MCF 10A (cell line): ENCODE measurements at places on chromosomes 5 and 9. TPM values are rescaled to one million over a fixed set of nuclear protein-coding genes. Genes with fewer than 3 reads are reported as not detected.
A peak's percentile ranks its signal among the peaks of the same experiment; 100 is the strongest.

DNA sequence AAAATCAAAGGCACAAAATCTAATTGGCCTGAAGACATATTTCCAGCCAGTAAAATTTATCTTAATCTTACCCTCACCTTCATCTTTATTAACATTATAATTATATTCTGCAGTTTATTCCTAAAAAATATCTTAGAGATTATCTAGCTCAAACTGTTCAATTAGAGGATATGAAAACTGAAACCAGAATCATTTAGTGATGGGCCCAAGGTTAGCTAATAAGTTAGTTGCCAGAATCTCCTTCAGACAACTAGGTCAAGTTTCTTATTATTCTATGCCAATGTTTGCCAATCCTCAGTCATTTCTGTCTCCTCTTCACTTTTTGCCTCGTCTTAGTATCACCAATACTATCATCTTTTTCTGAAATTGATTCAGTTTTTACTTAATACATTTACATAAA lies 56.0 kb upstream of the RASA1 start:
- no peaks in the 10 kb centered on the region for H3K27me3 ChIP-seq
- H3K27ac ChIP-seq: no peak overlapping the region
- H3K4me3 ChIP-seq: no peak overlapping the region
- no peak for DNase-seq

GRCh38 chr9:132410642-132411041 lies 631 bp downstream of the CFAP77 start:
- peaks cover 16% of the 10 kb centered on the region for H3K4me1 ChIP-seq
- peaks cover 35% of the 10 kb centered on the region for H3K27me3 ChIP-seq
- H3K27ac ChIP-seq: no peak overlapping the region
- peak overlapping the region; percentile 46 for H3K4me3 ChIP-seq
- no peaks in the 10 kb centered on the region for H3K36me3 ChIP-seq

- peak overlapping the region; percentile 93 for H3K4me3 ChIP-seq
- peaks cover 32% of the 10 kb centered on the region for H3K4me1 ChIP-seq
- peak overlapping the region; percentile 97 for H3K27ac ChIP-seq
Observed at GRCh38 chr9:127451858-127452656, 747 bp downstream of the LRSAM1 start.

DNA sequence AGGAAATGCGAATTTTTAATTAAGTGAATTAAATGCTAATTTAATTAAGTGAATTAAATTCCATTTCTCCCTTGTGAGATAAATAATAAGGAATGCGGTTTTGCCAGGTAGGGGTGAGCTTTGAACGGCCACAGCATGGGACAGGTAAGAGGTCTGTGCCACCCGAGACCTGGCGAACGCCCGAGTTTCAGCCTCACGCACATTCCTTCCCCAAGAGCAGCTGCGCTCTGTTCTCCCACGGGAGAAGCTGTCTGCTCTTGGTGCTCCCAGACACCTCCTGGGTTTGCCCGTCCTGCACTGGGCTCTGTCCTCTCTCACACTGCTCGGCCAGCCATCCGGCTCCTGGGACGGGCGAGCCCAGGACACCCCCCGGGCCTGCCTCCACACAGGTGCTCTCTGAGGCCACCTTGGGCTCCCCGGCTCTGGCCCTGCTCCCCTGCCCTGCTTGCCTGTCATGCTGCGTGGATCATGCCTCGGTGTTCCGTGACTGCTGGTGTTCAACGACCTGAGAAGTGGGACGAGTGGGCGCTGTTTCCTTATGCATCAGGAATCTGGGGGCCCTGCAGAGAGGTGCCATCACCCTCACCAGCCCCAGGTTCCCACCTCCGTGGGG lies 13.7 kb upstream of the CAMSAP1 start:
- no peaks in the 10 kb centered on the region for H3K27me3 ChIP-seq
- H3K36me3 ChIP-seq: peaks cover 21% of the 10 kb centered on the region
- H3K4me3 ChIP-seq: no peak overlapping the region

DNA sequence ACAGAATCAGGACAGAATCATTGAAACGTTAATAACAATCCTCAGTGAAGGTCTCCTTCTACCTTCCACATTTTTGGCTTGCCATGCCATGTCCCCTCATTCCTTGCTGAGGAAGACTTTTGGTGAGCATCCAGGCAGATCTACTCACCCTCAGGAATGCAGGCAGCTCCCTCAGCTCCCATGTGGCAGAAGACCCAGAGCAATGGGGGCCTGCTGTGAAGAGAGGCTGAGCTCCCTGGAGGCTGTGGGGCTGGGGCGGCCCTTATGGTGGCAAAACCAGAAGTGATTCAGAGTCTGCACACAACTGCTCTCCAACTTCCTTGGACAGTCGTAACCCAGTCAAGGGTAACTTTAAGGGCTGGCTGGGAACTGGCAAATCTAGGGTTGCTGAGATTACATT lies 247.2 kb upstream of the EFNA5 start:
- H3K27ac ChIP-seq: no peak overlapping the region
- H3K36me3 ChIP-seq: no peaks in the 10 kb centered on the region
- DNase-seq: peak; percentile 0
- H3K4me1 ChIP-seq: peaks cover 6% of the 10 kb centered on the region
- H3K27me3 ChIP-seq: no peaks in the 10 kb centered on the region
- no peak overlapping the region for H3K4me3 ChIP-seq

DNA sequence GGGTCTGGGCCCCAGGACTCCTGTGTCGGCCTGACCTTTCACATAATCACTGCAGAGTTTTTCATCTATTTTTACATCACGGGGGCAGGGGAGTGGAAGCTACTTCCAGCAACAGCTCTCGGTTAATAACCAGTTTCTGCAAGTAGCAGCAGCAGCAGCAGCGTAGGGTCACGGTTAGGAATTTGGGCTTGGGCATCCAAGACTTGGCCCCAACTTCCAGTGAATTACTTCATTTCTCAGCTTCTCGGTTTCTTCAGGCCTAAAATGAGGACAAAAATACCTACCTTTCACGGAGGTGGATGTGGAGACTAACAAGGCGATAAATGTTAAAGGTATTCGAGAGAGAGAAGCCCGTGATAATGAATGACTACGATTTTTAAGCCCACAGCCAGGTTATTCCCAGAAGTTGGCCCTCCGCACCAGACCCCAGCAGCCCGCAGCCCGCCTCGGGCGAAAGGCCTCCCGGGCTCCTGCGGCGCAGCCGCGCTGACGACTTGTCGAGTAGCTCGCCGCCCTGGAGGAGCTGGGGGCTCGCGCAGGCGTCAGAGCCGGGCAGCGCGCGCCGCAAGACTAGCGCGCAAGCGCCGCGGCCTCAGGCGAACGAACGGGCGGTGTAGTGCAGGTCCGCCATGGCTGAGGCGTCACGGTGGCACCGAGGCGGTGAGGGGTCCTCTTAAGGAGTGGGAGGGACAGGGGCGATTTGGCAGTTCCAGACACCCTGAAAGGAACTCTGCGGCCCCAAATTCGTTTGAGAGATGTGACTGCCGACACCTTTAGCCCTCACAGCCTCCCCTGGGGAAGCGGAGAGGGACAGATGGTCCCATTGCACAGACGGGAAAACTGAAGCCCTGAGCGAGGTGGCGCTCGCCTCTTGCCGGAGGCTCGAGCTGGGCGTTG lies at the start of gene PKD2L2:
TSS of gene PKD2L2 (plus strand) at position 595 of the 897 bp plus-strand sequence. CDS start at position 630, 35 bp downstream.
- H3K4me3 ChIP-seq: peak within 1 kb of the TSS; percentile 21
- H3K27ac ChIP-seq: no peak within 1 kb of the TSS
- DNase-seq: no peak
- no peaks in the 10 kb centered on the region for H3K27me3 ChIP-seq
- no peaks in the 10 kb centered on the region for H3K4me1 ChIP-seq

The SLC4A9 gene
- total RNA-seq: 0.37 TPM in 1 of 2 replicates, not detected in the other

The RORB gene
- total RNA-seq: not detected in 2 replicates

The GLRA1 gene
- total RNA-seq: not detected in 2 replicates

The COL15A1 gene
- not detected in 2 replicates for total RNA-seq
